ENCODE measurements at places on chromosomes 6 and 20.

- DNase-seq, result no peak
Measured at GRCh38 chr20:41407607-41408006, 41.0 kb upstream of the EMILIN3 start.

DNA sequence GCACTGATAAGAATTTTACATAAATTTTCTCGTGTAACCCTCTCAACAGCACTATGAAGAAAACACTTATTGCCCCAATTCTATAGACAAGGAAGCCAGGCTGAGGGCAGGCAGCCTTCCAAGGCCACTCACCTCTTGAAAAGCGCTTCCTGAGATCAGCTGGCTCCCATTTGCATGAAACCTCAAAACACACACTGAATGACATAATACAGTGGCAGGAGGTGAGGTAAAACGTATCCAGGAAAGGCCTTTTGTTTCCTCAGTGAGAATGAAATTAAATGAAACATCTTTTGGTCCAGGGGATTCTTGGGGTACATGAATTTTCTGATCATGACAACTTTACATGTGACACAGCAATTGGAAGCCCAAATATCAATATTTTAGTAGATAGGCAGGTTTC lies 112.5 kb downstream of the WDR27 start:
- DNase-seq, result peak; percentile 35

GRCh38 chr6:44481056-44481455 lies 93.5 kb downstream of the CDC5L start:
- no peak for DNase-seq

DNA sequence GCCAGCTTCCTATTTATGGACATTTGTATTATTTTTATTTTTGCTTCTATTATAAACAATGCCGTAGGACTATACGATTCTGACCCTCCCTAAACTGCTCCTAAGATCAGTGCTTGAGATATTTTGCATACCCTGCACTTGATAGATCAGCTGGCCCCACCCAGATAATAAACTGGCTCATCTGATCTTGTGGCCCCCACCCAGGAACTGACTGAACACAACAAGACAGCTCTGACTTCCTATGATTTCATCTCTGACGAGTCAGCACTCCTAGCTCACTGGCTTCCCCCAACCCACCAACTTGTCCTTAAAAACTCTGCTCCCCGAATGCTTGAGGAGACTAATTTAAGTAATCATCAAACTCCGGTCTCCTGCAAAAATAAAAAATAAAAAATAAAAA lies 34.9 kb upstream of the TFAP2A start:
- no peak for DNase-seq

GRCh38 chr6:28794175-28795002 lies 129.4 kb downstream of the TRIM27 start:
- no peak for DNase-seq

- DNase-seq, result no peak
Measured at GRCh38 chr6:108952776-108953486, 104.7 kb downstream of the ARMC2 start.

GRCh38 chr6:13868236-13868635 lies 53.9 kb upstream of the MCUR1 start:
- DNase-seq, result no peak

DNA sequence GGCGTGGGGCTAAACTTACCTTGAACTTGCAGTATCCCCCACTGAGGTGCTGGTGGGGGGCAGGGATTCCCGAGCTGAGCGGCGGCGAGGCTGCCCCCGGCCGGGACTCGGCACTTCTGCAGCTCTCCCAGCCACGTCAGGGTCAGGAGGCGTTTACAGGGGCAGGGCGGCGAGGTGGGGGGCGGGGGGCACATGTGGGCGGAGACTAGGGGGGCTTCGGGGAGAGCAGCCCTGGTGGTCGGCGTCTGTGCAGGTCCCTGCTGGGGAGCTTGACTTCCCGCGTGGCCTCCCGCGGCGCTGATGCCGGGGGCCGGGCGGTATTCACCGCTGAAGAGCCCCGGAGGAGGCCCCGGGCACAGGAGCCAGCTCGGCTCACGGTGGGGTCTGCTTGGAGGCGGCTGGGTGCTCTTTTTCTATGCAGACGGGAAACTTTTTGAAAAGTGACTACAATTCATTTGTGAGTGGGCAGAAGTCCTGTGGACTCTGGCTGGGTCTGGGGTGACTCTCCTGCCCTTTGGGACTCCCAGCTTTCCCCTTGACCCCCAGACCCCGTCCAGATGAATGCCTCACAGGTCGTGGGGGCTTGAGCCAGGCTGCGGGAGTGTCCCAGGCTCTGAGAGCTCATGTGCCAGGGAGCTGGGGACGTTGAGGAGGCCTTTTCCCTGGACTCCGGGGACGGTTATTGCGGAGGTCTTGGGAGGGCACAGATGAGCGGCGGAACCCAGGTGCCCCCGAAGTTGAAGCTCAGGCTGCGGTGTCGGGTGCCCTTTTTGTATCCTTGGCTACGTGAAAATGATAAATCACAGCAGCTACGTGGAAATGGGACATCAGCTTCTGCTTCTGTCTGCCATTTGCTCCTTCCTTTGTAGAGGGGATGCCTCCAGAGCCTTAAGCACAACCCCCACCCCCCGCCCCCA lies 75.9 kb upstream of the GATA5 start:
- no peak for DNase-seq

DNA sequence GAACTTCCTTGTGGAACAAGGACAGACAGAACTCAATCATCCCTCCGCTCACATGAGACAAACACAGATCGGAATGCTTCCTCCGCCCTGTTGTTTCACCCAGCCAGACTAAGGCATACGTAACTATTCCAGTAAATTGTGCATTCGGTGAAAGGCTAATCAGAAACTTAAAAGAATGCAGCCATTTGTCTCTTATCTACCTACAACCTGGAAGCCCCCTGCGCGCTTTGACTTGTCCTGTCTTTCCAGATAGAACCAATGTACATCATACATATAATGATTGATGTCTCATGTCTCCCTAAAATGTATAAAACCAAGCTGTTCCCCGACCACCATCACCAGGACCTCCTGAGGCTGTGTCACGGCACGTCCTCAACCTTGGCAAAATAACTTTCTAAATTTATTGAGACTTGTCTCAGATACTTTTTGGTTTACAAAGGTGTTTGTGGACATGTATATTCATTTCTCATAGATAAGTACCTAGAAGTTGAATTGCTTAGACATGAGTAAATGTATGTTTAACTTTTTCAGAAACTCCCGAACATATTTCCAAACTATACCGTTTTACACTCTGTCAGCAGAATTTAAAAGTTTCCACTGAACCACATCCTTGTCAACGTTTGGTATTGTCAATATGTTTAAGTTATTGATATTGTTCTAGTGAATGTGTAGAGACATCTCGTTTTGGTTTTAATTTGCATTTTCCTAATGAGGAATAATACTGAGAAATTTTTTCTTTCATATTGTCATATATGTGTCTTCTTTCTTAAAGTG lies 197.6 kb upstream of the THBS2 start:
- DNase-seq, result no peak

DNA sequence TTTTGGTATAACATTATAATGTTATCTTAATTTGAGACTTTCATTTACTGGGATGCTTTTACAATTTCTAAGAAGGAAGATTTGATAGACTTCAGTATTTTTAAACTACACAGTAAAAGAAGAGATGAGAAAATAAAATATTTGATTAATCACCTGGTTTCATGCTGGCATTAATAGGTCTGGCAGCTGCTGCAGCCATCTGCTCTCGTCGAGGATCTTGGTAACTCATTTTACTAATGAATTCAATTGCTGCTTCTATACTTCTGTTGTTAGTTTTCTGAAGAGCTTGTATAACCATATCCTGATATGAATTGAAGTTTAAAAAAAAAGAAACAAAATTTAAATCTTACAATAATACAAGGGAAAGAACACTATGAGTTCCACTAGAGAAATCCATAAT lies 23.0 kb downstream of the LATS1 start:
- no peak for DNase-seq

GRCh38 chr20:21182832-21183563 lies 57.1 kb downstream of the KIZ start:
- peak; percentile 88 for DNase-seq

DNA sequence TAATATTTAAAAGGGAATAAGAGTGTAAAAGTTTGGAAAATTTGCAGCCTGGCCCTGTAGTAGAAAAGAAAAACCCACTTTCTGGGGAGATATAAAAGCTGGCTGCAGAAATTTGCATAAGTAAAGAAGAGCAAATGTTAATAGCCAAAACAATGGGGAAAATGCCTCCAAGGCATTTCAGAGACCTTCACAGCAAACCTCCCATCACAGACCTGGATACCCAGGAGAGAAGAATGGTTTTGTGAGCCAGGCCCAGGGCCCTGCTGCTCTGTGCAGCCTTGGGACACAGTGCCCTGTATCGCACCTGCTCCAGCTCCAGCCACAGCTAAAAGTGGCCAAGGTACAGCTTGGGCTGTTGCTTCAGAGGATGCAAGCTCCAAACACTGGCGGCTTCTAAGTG lies 113.8 kb downstream of the BTBD9 start:
- no peak for DNase-seq

DNA sequence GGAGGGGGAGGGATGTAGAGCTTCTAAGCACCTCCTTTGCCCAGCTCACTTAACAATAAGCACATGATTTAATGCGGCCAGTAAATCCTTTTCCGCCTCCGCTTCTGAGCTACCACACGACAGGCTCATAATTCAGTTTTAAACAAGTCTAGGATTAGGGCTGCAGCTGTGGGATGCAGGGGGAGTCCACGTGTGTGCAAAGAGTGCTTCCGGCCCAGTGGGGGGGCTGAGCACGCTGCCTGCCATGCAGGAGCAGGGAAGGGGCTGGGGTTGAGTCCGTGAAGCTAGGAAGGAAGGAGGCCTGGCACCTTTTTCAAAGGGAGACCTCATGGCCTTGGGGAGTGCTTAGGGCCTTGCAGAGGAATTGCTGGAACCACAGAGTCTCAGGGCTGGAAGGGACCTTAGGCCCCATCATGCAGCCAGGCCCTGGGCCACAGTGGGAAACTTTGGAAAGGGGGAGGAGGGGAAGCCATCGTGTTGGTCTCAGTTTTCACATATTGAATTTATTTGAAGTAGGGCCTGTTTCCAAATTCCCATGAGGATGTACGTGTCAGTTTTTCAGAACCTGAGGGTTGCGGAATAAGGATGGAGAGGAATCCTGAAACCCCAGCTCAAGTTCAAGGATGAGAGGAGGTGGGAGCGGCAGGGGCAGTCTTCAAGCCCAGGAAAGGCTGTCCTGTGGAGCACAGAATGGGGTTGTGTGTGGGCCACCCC lies 96.1 kb downstream of the VEGFA start:
- no peak for DNase-seq

DNA sequence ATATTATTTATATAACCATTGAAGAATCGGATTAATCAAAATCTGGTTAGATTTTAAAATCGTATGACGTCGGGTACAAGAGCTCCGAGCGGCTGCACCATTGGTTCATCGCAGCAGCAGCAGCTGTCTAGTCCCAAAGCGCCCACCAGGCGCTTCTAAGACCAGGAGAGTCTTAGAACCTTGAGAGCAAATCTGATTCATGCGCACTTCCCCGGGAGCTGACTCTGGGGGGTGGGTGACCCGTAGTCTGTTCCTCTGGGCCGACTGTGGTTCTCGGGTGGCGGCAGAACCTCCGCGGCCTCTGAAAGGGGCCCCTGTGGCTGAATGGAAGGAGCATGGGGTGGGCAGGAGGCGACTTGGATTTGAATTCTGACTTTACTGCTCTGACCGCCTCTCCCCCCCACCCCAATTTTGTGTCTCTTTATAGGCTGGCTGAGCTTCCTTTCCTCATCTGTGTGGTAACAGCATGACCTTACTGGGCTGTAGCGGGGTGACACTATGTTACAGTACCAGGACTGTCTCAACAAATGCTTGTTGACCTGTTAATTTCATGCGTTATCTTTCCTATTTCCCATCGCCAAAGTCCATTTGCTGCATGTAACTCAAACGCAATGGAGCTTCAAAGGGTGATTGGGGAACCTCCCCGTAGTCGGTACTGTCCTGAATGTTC lies 119.7 kb downstream of the RTN4IP1 start:
- DNase-seq, result no peak

DNA sequence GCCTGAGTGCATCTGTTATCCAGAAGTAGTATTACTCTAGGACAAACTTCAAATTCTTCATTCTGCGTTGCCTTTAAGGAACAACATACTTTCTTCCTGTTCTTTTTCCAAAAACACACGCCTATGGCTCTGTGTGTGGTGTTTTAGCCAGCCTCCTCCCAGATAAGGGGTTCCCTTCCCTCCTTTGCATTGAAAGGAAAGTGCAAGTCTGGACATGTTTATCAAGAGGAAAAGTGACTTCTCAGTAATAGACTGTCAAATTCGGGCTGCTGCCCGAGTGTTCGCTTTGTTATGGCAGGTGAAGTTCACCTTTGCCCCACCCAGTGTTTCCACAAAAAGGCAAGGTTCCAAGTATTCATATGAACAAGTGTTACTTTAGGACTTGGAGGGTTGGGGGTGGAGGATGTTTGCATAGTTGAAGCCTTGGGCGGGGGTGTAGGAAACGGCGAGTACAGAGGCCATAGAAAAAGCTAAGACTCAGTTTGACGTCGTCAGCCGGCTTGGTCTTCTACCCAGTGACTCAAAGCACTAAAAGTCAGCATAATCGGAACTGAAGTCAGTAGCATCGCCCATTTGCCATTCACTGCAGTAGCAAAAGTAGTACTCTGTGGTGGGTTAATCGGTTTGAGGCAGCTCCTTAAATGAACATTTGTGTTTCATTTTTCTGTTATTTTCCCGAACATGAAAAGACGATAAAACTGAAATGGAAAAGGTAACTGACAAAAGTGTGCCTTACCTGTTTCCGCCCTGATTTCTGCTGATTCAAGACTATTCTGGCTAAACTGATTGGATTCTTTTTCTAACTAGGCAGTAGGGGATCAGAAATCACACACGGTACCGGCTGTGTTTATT lies 12.5 kb downstream of the PRDM1 start:
- DNase-seq, result no peak

DNA sequence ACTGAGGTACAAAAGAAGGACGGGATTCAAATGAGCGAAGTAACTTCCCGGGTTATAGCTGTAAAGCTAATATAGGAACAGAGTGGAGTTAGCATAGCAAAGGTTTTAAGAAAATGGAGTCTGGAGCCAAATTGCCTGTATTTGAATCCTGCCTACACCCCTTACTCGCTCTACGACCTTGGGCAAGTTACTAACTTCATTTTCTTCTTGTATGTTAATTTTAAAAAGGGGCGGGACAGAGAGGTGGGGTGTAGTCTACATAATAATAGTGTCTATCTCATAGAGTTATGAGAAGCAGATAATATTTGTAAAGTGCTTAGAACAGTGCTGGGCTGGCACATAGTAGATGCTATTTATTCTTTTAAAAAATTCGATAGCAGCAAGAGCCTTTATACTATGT lies 705 bp downstream of the ZSCAN23 start:
- DNase-seq, result no peak

DNA sequence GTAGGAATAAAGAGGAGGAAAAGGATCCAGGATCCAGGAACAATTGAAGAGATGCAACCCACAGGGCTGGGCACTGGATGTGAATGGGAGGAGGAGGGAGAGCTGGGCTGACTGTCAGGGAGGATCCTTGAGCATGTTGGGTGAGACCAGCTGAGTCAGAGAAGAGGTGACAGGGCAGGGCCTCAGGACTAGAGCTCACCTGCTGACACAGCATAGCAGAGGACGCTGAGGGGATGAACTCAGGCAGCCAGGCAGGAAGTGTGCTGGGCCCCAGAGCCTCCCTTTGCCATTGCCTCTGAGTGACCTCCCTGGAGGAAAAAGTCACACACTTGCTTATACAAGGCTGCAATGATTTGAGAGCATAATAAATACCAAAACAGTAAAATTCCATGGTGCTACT lies 72.3 kb downstream of the ZNF133 start:
- no peak for DNase-seq

All from LHCN-M2 (cell line).